ENCODE measurements at places on chromosomes 4 and X.

GRCh38 chrX:42093756-42094155, 170.4 kb upstream of the CASK start:
- peak; percentile 0 for DNase-seq

DNA sequence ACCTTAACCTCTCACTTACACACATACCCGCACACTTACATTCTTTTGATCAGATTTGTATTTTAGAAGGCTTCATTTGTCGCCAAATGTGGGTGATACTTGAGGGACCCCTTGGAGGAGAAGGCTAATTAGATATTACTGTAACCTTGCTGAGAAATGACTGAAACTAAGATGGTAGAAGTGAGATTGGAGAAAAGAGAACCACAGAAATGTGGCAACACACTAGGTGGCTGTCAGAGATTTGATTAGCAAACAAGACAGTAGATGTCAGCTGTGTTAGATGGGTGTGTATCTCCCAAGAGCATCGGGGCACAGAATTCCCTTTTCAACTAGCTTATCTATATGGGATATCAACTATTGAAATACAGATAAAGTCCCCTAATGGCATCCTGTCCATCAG, 149.3 kb upstream of the FABP2 start:
- DNase-seq, result no peak

GRCh38 chr4:184959786-184960185, 58.5 kb upstream of the HELT start:
- no peak for DNase-seq

DNA sequence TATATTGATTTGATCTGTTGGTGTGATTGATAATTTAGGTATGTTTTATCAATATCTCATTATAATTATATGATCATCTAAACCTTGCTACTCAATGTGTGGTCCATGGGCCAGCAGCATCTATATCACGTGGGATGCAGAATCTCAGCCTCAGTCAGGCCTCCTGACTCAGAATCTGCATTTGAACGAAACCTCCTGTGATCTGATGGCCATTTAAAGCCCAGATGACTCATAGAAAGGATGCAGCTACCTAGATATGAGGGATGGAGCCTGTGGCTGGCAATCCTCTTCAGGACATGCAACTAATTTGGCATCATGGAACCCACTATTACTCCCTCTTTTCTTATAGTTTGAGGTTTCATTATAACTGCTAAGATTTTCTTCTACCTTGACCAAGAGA, 11.3 kb upstream of the CHRNA9 start:
- DNase-seq, result no peak

DNA sequence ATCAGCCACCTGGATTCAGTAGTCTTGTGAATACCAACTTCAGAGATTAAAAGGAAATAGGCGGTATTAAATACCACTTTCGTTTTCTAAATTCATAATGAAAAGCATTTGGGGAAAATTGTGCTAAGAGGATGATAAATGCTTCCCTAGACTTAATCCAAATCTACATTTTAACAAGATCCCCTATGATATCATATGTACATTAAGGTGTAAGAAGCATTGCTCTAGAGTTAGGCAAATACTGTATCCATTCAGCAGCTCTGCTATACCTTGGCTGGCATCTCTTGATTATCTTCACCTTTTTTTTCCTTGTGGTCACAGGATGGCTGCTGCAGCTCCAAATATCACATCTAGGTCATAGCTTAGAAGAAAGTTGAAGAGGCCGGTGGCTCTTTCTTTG, 40.6 kb upstream of the PHEX start:
- peak; percentile 19 for DNase-seq

DNA sequence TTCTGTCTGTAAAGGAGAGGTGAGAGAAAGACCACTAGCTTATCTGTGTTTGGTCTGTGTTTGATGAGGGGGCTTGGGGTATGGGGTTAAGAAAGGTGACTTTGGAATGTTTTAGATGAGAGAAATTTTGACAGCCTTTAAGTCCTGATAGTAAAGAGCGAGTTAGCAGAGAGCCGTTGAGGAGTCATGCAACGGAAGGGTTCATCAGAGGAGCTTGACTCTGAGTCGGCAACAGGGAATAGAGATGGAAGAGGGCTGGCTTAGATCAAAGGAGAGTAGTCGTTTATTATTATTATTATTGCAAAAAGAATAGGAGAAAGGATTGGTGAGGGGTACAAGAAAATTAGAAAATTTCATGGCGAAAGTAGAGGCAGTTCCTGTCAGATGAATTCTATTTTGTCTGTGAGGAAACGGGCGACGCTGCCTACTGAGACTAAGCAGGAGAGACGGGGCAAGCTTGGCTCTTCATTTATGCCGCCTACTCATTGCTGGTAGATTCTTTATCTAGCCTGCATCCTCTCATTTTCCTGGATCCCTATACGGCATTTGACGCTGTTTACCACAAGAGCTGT, 473 bp upstream of the VAMP7 start:
- DNase-seq, result no peak

GRCh38 chr4:180589575-180589974, 1653.6 kb upstream of the TENM3 start:
- no peak for DNase-seq

Measured in inflammatory macrophage treated with lipopolysaccharide for 4 hours (primary cell).